Fibroblast of pulmonary artery (primary cell): ENCODE measurements at places on chromosomes 3 and 15.

GRCh38 chr15:81886591-81886990 is 159.2 kb downstream of the MEX3B start:
- DNase-seq: peak; percentile 14

- no peak for DNase-seq
These were observed 99.6 kb downstream of the FAM43A start for GRCh38 chr3:194785315-194785714.

GRCh38 chr3:48001991-48002390 is 14.2 kb downstream of the MAP4 start:
- DNase-seq: no peak

DNA sequence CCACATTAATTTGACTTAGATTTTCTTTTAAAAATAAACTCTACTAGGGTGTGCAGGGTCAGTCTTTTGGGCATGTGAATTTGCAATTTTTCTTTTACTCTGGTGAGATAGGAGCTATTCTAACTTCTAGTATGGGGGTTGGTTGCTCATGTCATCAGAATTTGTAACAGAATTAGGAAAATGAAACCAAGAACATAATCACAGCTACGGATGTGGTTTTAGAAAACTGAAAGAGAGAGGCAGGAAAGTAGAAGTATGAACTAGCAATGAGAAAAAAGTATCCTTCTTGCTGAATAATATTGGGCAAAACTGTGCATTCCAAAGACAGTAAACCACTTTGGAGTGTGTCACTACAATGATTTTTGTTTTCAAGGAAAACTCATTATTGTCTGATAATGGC is 43.3 kb downstream of the ADPGK start:
- no peak for DNase-seq

DNA sequence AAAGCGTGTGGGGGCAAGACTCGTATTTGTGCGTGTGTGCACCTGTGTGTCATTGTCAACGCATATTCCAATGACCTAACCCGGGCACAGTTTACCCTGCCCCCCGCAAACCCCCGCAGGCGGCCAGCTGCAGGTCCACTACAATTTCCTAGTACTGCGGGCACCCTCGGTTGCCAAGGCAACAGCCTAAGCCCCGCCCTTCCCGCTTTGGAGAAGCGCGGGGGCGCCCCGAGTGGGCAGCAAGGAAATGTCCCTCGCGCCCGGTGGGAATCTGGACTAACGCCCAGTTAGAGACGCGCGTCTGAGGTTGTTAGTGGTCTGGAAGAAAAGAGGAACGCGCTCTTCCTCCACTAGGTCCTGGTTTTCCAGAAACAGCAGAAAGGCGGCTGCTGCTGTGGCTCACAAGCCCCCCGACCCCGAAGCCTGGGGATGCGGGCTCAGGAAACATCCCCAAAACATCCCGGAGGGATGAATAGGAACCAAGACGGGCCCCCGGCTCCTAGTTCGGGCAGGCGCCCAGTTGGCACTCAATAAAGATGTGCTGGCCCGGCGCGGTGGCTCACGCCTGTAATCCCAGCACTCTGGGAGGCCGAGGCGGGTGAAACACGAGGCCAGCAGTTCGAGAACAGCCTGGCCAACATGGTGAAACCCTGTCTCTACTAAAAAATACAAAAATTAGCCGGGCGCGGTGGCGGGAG is 1.1 kb downstream of the ABHD14A start:
- DNase-seq: peak; percentile 59

DNA sequence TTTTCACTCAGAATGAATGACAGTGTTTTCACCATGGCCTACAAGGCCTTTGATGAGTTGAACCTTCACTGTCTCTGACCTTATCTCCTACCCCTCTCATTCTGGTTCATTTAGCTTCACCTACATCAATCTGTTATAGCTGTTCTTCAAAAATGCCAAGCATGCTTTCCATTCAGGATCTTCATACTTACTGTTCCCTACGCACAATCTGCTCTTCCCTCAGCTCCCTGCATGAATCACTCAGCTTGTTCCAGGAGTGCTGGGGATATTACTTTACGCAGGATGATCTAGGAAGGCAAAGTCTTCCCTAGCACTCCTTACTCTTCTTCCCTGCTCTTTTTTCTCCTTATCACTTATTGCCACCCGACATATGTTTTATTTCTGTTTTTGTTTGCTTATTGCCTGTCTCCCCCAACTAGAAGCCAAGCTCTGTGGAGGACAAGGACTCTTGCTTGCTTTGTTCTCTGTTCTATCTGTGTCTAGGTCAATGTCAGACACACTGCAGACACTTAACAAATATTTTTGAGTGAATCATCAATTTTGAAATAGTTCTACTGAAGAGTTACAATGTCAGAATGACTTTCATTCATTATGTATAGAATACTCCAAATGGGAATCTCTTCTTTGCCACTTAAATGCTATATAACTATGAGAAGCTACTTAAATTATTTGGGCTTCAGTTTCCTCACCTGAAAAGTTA is 238.3 kb upstream of the FEZF2 start:
- DNase-seq: peak; percentile 57

- no peak for DNase-seq
These were observed 213.4 kb upstream of the PEX5L start for GRCh38 chr3:180250172-180250571.

GRCh38 chr15:81222007-81222406 is 25.3 kb downstream of the IL16 start:
- DNase-seq: no peak

GRCh38 chr15:48891232-48891765 is 13.4 kb downstream of the EID1 start:
- DNase-seq: no peak

DNA sequence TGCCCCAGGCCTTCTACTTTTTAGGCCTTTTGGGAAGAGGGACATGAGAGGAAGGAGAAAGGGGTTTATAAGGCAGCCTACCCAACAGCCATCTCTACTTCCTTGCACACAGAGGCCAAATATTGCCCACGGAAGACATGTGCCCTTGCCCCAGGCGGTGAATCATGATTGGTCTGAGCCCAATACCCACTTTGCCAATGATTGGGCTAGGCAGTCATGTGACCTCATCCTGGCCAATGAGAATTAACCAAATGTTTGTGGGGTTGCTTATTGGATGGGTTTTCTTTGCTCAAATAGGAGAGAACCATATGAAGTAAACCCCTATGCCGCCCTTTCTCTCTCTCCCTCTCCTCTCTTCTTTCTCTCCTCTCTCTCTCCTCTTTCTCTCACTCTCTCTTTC is 42.2 kb upstream of the ATP1B3 start:
- DNase-seq: no peak

DNA sequence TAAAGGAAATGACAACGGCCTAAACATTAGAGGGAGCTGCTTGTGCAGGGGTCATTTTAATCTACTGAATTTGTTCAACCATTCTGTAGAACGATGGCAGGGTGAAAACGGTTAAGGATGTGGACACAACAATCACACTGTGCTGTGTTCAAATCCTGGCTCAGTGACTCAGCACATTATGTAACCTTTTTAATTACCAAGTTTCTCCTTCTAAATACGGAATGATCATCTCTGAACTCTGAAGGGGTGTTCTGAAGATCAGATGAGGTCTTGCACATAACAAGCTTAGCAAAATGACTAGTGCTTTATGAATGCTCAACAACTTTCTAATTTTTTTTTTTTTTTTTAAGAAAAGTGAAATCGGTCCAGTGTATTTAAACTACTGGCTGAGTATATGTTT is 592.8 kb downstream of the FOXP1 start:
- no peak for DNase-seq

DNA sequence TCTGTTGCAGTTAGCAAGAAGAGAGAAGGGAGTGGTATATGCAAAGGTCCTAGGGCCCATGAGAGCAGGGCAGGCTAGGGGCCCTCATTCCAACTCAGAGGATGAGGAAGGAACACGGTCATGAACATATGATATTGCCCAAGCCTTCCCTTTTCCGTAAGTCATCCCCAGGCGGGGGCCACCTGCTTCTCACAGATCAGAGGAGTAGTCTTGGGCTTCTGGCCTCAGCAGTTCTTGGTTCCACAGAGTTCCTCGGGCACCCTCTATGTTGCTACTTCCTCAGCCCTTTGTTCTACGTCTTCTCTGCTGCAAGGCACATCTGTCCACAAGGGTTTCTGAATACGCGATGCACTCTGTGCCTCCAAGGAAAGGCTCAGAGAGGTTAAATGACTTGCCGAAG is 25.3 kb downstream of the EPHB3 start:
- DNase-seq: no peak

- peak; percentile 34 for DNase-seq
These were observed 338.3 kb upstream of the ZNF385D start for GRCh38 chr3:22089284-22089683.

DNA sequence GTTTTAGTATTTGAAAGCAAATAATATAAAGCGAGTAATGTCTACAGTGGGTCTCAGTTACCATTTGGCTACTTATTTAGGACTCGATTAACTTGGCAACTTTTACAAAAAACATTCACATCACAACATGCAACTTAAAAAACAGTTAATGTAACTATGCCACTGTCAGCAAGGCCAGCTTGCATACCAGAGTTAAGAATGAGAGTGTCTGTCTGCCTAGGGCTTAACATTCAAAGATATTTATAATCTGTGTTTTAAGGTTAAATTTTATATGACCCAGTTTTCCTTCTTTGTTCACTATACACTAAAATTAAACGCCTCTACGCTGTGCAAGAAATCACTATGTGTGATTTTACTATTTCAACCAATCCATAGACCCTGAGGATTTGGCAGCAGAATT is 5.2 kb upstream of the CDAN1 start:
- no peak for DNase-seq

- peak; percentile 100 for DNase-seq
These were observed 17.3 kb upstream of the HRH1 start for GRCh38 chr3:11136830-11137626.

DNA sequence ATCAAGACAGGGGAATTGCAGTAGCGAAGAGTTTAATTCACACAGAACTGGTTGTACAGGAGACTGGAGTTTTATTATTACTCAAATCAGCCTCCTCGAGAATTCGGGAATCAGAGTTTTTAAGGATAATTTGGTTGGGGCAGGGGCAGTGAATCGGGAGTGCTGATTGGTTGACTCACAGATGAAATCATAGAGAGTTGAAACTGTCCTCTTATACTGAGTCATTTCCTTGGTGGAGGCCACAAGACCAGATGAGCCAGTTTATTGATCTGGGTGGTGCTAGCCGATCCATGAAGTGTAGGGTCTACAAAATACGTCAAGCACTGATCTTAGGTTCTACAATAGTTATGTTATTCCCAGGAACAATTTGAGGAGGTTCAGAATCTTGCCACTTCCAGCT is 5.3 kb upstream of the ZNF770 start:
- no peak for DNase-seq

DNA sequence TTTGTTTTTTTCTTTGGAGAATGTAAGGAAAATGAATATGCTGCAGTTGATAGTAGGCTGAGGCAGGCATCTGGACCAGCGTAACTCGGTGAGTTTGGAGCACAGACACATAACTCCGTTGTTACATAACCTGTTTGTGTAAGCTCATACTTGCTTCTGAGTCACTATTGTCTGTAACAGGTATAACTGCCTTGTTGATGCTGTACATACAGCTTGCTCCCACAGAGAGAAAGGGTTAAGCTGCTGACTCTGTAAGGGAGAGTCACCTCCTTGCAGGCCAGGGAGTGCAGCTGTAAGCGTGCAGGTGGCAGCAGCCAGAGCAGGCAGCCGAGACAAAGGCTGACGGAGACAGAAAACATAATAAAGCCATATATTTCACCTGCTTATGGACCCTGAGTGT is 20.4 kb downstream of the RETNLB start:
- DNase-seq: no peak

GRCh38 chr15:96870580-96870979 is 540.1 kb downstream of the NR2F2 start:
- no peak for DNase-seq

- DNase-seq: no peak
These were observed 76.4 kb upstream of the TNFAIP8L3 start for GRCh38 chr15:51170882-51171633.

DNA sequence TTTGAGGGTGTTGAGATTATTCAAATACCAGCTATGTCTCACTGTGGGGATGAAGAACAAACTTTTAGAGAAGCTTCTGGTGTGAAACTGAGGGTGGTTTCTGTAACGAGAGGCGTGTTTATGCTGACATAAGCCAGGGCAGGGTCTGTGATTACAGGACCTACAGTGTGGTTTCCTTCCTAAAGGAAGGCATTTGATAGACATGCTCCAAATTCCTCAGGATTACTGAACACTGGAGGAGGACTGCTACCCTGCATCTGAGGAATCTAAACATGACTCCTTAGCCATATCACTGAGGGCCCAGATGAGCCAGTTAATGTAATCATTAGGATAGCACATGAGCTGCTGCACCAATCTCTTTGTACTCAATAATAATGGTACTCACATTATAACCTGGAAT is 328.4 kb upstream of the UMPS start:
- DNase-seq: peak; percentile 13

GRCh38 chr3:114899186-114899931 is 247.7 kb downstream of the ZBTB20 start:
- no peak for DNase-seq

DNA sequence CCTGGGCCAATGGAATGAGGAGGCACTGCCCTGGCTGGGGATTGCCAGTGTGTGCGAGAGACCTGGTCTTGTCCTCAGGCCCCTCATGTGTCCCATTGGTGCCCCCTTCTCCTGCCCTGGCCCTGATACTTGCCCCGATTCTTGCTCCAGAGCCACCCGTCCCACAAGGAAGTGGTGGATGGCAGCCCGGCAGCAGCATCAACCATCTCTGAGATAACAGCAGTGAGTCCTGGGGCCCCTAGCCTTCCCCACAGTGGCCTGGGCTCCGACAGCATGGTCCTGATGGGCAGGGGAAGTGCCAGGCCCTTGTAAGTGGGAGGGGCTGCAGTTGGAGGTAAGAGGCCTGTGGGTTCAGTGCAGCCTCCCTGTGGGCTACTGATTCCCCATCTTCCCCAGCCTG is 15.4 kb downstream of the VILL start:
- no peak for DNase-seq

GRCh38 chr3:138093721-138094120 is 21.7 kb downstream of the DZIP1L start:
- DNase-seq: peak; percentile 32

DNA sequence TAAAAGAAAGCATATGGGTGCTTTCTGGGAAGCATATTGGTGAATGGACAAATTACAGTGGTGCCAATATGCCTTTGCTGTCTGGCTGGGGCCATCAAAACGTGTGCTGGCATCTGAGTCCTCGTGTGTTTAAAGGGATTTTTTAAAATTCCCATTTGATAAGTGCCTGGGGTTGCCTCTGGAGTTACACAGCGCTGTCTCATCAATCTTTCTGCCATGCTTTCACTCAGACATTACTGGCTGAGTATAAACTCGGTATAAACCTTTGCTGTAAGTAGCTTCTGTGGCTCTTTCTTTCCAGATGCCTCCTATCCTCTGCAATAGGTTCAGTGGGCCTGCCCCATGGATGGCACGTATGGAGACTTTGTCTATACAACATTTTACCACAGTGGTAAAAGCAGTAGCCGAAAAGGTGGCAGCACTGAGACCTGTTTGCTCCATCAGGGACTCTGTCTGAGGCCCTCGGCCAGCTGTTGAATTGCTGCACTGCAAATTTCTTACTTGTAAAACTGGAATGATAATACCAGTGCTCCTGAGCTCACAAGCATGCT is 195.5 kb downstream of the LPP start:
- peak; percentile 43 for DNase-seq

DNA sequence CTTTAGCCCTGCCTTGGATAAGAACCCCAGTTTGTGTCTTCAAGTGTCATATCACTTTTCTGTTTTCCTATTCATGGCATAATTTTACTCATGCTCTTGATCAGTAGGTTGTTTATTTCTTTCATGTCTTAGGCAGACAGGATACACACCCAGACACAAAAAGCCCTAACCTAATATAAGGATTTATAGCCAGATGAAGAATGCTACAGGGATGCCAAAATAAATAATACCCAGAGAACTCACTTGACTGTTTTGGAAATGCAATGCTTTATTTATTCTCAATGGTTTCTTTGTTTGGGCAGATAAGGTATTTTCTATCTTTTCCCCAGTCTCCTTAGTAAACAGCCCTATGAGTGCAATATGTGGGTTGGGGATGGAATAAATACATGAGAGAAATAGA is 424.0 kb upstream of the PDZRN3 start:
- DNase-seq: no peak
